ENCODE measurements at places on chromosomes 16 and 17. TPM values are rescaled to one million over a fixed set of nuclear protein-coding genes. Genes with fewer than 3 reads are reported as not detected.

CDT1 gene
- 1.4 TPM for total RNA-seq

METRN gene
- total RNA-seq, result 143 TPM

DNA sequence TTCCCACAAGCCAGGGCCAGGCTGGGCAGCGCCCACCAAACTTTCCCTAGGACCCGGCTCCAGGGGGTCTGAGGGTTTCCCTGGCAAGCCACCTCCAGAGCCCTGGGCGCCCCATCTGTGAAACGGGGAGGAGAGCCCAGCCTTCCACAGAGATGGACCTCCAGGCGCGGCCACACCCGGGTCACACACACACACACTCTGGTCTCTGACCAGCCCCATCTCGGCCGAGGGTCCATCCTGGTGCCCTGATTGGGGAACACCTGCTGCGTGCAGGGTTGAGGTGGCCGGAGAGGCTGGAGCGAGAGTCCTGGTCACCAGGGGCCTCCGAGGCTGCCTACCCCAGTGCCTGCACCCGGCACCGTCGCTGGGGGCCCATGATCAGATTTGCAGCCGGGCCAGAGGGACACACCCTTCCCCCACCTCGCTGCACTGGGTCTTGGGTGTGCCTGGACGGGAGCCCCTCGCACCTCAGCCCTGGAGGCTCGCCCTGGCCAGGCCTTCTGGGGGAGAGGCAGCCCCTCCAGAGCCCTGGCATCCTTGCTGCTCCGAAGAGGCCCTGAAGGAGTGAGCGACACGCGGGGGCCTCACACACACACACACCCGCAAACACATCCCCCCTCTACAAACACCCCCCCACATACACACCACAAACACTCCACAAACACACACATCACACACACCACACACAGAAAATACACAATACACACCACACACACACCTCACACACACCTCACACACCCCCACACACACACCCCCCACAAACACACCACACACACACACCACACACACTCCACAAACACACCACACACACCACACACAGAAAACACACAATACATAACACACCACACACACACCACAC lies 29.7 kb downstream of the SLC25A10 start:
- H3K27ac ChIP-seq, result no peak overlapping the region
- H3K27me3 ChIP-seq, result peaks cover 11% of the 10 kb centered on the region
- no peaks in the 10 kb centered on the region for H3K36me3 ChIP-seq
- DNase-seq, result no peak
- H3K4me3 ChIP-seq, result no peak overlapping the region

DNA sequence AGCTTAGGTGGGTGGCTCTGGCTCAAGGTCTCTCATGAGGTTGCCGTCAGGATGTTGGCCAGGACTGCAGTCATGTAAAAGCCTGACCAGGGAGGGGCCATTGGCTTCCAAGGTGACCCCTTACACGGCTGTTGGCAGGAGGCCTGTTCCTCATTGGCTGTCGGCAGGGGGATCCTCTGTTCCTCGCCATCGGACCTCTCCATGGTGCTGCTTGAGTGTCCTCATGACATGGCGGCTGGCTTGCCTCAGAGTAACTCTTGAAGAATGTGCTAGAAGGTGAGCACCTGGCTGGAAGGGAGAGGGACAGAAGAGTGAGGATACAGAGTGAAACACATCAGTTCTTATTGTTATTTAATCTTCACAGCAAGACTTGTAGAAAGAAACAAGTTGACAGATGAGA lies 4.7 kb upstream of the RPRML start:
- no peaks in the 10 kb centered on the region for H3K36me3 ChIP-seq
- H3K4me3 ChIP-seq, result no peak overlapping the region
- H3K27me3 ChIP-seq, result no peaks in the 10 kb centered on the region
- H3K4me1 ChIP-seq, result peaks cover 11% of the 10 kb centered on the region
- no peak overlapping the region for H3K27ac ChIP-seq

GRCh38 chr17:79124513-79125209 lies 50.0 kb downstream of the ENGASE start:
- no peak for DNase-seq
- no peaks in the 10 kb centered on the region for H3K36me3 ChIP-seq
- H3K4me1 ChIP-seq, result no peaks in the 10 kb centered on the region
- no peaks in the 10 kb centered on the region for H3K27me3 ChIP-seq
- no peak overlapping the region for H3K27ac ChIP-seq

DNA sequence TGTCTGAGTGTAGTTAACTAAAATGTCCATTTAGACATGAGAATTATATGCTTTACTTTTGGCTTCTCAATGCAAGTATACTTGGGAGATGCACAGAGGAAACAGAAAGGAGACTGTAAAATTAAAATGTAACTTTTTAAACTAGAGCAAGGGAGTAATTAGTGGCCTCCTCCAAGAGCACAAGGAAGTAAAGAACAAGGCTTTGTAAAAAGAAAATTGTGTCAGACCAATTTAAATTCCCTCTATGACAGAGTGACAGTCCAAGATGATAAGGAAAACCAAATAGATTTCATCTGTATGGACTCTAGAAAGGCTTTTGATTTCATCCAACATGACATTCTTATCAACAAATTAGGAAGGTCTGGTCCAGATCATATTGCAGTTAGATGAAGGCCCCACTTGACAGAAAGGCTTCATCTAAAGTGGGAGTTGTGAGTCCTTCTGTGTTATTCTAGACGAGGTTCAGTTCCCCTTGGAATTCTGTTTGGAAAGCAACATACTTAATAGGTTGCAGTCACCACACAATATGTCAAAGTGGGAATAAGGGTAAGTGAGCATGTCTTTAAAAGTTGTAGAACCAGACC lies 6.5 kb upstream of the CAPNS2 start:
- H3K36me3 ChIP-seq, result no peaks in the 10 kb centered on the region
- no peak overlapping the region for H3K4me3 ChIP-seq
- peaks cover 35% of the 10 kb centered on the region for H3K4me1 ChIP-seq

DNA sequence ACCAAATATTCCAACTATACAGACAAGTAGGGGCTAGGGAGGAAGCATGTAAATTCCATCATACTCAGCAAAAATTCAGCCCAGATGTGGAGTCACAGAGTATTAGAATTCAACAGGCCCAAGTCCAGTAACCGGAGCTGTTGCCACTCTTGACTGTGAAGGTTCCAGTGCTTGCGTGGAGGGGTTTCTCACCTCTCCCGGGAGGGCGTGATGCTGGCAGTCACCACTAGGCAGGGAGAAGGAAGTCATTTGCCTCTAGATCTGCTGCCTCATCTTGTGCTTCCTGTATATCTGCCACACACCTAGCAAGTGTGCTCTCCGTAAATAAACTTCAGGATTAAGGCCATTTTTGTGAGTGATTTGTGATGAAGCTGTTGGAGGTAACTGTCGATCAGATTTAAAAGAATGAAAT lies 1.0 kb upstream of the CKLF start:
- H3K27ac ChIP-seq, result peak overlapping the region; percentile 91
- no peak for DNase-seq
- H3K27me3 ChIP-seq, result no peaks in the 10 kb centered on the region
- peaks cover 70% of the 10 kb centered on the region for H3K4me1 ChIP-seq
- no peak overlapping the region for H3K4me3 ChIP-seq

GRCh38 chr16:87939562-87940423 lies 3.5 kb upstream of the CA5A start:
- no peaks in the 10 kb centered on the region for H3K27me3 ChIP-seq
- H3K36me3 ChIP-seq, result no peaks in the 10 kb centered on the region
- no peak for DNase-seq

GRCh38 chr16:85662482-85662812 lies 26.3 kb downstream of the GINS2 start:
- no peak overlapping the region for H3K4me3 ChIP-seq
- H3K27me3 ChIP-seq, result no peaks in the 10 kb centered on the region
- H3K27ac ChIP-seq, result no peak overlapping the region

DNA sequence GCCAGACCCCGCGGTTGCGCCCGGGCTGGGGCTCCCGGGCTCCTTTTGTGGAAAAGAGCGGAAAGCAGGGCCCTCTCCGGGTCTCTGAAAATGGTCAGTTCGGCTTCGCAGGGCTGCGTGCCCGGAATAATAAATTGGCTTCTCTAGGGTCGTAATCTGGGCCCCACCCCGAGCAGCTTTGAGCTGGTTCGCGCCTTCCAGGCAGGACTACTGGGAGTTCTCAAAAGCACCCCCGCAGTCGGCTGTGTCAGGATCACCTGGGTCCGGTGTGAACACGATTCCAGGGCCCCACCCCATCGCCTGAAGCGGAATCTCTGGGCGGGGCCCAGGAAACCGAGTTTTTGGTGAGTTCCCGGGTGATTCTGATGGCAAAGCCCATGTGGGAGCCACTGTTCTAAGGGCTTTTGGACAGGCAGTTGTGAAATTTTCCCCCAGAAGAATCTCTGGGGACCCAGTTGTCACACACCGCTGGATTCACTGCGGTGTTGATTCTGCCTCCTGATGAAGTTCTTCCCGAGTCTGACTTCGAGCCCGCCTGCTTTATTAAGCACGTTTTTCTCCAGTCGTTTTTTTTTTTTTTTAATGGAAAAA lies 77.0 kb downstream of the MRC2 start:
- no peaks in the 10 kb centered on the region for H3K36me3 ChIP-seq
- peak overlapping the region; percentile 61 for H3K27ac ChIP-seq
- H3K4me3 ChIP-seq, result peak overlapping the region; percentile 69
- no peak for DNase-seq

GRCh38 chr17:75826561-75827307 lies 17.5 kb downstream of the UNC13D start:
- H3K4me3 ChIP-seq, result no peak overlapping the region
- H3K4me1 ChIP-seq, result peaks cover 26% of the 10 kb centered on the region
- H3K27me3 ChIP-seq, result no peaks in the 10 kb centered on the region
- DNase-seq, result no peak
- peaks cover 78% of the 10 kb centered on the region for H3K36me3 ChIP-seq

KRTAP4-9 gene
- total RNA-seq, result not detected

DNA sequence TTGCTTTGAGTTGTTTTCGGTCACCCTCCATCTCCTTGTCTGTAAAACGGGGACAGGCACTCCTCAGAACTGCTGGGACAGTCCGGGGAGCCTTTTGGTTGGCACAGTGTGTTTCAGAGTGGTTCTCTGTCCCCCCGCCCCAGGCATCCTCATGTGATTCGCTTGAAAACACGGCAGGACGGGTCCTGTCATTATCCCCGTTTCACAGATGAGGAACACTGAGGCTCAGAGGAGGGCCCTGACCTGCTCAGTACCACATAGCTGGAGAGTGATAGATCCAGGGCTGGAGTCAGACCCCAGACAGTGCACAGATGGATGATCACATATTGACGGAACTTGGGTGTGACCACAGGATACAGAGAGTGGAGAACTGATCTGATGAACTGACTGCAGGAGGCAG lies 13.5 kb upstream of the ADGRG1 start:
- H3K27me3 ChIP-seq, result no peaks in the 10 kb centered on the region
- no peak overlapping the region for H3K27ac ChIP-seq
- H3K4me1 ChIP-seq, result no peaks in the 10 kb centered on the region
- no peak overlapping the region for H3K4me3 ChIP-seq
- no peak for DNase-seq

SLC16A11 gene
- total RNA-seq, result 0.26 TPM

KRTAP17-1 gene
- not detected for total RNA-seq

- H3K4me1 ChIP-seq, result no peaks in the 10 kb centered on the region
- peaks cover 94% of the 10 kb centered on the region for H3K36me3 ChIP-seq
- no peak overlapping the region for H3K4me3 ChIP-seq
- DNase-seq, result no peak
- no peak overlapping the region for H3K27ac ChIP-seq
Measured at GRCh38 chr17:38761612-38762011, 9.1 kb downstream of the PSMB3 start.

- H3K4me3 ChIP-seq, result no peak overlapping the region
- no peak for DNase-seq
- H3K27ac ChIP-seq, result no peak overlapping the region
- H3K4me1 ChIP-seq, result peaks cover 6% of the 10 kb centered on the region
- H3K27me3 ChIP-seq, result no peaks in the 10 kb centered on the region
Measured at GRCh38 chr17:61621317-61621716, 30.3 kb upstream of the NACA2 start.

DNA sequence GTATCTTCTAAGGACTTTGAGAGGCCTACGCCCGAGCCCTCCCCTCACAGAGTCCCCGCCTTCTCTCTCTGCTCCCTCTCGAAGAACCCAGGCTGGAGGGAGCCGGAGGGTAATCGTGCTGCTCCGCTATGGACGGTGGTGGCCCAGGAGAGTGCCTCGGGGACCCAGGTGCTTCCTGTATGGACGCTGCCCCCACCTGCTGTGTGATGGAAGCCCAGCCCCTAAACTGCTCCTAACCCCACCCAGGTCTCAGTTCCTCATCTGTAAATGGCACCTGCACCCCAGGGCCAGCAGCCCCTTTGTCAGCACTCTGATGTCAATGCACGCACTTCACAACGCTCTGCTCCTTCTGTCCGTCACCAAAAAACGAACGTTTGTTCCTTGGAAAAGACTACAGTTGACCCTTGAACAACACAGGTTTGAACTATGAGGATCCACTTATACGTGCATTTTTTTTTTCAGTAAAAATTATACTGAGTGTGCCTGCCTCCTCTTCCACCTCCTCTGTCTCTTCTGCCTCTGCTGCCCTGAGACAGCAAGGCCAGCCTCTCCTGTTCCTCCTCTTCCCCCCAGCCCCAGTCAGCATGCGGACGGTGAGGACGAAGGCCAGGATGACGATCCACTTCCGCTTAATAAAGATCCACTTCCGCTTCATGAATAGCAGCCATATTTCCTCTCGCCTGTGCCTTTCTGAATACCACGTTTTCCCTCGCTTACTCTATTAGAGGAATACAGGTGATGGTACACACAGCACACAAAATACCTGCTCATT lies 118.3 kb downstream of the BANP start:
- DNase-seq, result no peak
- H3K27me3 ChIP-seq, result no peaks in the 10 kb centered on the region
- no peak overlapping the region for H3K27ac ChIP-seq

GRCh38 chr16:1116693-1117077 lies 20.6 kb upstream of the C1QTNF8 start:
- H3K27ac ChIP-seq, result no peak overlapping the region
- DNase-seq, result no peak
- no peak overlapping the region for H3K4me3 ChIP-seq
- no peaks in the 10 kb centered on the region for H3K27me3 ChIP-seq
- H3K4me1 ChIP-seq, result no peaks in the 10 kb centered on the region

ALOX15 gene
- total RNA-seq, result not detected

CD300LG gene
- 12.0 TPM for total RNA-seq

GRCh38 chr16:49399594-49400364 lies 26.2 kb downstream of the C16orf78 start:
- H3K4me3 ChIP-seq, result no peak overlapping the region
- H3K4me1 ChIP-seq, result no peaks in the 10 kb centered on the region
- H3K27me3 ChIP-seq, result no peaks in the 10 kb centered on the region
- H3K27ac ChIP-seq, result no peak overlapping the region
- DNase-seq, result no peak

CA4 gene
- total RNA-seq, result 3.6 TPM

- no peaks in the 10 kb centered on the region for H3K27me3 ChIP-seq
- H3K4me1 ChIP-seq, result peaks cover 60% of the 10 kb centered on the region
- DNase-seq, result no peak
- H3K27ac ChIP-seq, result peak overlapping the region; percentile 82
Measured at GRCh38 chr17:44044071-44044470, 22.4 kb downstream of the LSM12 start.

ABCC6 gene
- 0.17 TPM for total RNA-seq

Measured in esophagus muscularis mucosa (tissue), 4 donors.